ENCODE measurements at places on chromosomes 12 and 14.

DNA sequence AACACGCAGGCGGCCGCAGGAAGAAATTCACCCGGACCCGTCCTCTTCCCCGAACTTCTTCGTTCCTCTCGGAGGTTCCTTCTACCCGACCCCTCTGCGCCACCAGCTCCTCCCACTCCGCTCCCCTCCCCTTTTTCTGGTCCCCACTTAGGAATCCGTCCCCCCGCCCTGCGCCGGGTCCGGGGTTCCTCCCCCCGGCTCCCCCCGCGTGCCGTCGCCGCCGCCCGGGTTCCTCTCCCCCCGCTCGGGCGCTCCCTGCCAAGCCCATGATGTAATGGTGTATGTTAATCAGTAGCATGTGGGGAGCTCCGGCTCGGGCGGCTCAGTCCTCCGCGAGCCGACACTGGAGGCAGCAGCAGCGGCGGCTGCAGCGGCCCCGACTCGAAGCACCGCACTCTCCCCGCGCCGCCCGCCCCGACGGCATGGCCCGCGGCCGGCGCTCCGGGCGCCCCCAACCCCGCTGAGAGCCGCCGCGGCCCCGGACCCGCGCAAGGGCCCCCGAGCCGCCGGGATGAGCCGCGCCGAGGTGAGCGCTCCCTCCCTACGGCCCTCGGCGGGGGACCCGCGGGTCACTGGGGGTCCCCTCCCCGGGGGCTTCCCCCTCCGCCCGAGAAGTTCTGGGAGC lies 1.0 kb upstream of the SAMD4A start:
- DNase-seq, result no peak

DNA sequence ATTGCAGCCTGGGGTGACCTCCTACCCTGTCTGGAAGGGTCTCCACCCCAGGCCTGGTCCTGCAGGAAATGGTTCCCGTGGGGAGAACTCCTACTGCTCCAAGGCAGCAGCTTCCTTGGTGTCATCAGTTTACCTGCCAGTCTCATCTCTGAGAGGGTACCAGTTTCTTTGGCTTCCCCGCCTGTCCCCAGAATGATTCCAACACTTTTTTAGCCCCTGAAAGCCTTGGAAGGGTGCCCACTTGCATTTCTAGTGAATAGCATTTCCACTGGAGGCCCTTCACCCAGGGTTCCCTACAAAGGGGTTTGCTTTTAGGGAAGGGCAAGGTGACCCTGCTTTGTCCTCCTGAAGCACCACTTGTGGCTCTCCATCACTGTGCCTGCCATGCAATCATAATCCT lies 284.3 kb downstream of the ZFP36L1 start:
- DNase-seq, result no peak

- no peak for DNase-seq
Measured at GRCh38 chr12:40801082-40801481, 108.8 kb downstream of the CNTN1 start.

- DNase-seq, result no peak
Measured at GRCh38 chr12:67885375-67886169, 103.7 kb upstream of the IFNG-AS1 start.

DNA sequence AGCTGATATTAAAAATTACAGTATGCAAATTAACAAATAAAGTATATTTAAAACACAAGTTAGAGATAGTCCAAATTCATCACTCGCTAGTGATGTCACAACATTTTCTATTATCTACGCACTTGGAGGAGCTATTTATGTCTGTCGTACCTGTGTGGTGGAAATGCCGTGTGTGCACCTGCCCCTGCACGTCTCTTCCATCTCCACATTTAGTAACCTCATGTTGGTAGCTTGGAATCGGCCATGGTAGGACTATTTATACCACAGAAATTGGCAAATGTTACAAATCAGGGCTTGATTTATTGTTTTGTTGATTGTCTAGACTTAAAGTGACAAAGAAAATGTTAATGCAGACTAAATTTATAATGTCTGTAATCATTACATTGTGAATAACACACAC lies 62.6 kb upstream of the NTF3 start:
- no peak for DNase-seq

GRCh38 chr12:101935890-101936746 lies 58.7 kb downstream of the DRAM1 start:
- no peak for DNase-seq

GRCh38 chr12:107884769-107885694 lies 110.5 kb downstream of the ASCL4 start:
- DNase-seq, result no peak

- no peak for DNase-seq
Measured at GRCh38 chr12:95520816-95521215, 30.5 kb downstream of the USP44 start.

- no peak for DNase-seq
Measured at GRCh38 chr12:94289461-94290312, 141.3 kb downstream of the PLXNC1 start.

DNA sequence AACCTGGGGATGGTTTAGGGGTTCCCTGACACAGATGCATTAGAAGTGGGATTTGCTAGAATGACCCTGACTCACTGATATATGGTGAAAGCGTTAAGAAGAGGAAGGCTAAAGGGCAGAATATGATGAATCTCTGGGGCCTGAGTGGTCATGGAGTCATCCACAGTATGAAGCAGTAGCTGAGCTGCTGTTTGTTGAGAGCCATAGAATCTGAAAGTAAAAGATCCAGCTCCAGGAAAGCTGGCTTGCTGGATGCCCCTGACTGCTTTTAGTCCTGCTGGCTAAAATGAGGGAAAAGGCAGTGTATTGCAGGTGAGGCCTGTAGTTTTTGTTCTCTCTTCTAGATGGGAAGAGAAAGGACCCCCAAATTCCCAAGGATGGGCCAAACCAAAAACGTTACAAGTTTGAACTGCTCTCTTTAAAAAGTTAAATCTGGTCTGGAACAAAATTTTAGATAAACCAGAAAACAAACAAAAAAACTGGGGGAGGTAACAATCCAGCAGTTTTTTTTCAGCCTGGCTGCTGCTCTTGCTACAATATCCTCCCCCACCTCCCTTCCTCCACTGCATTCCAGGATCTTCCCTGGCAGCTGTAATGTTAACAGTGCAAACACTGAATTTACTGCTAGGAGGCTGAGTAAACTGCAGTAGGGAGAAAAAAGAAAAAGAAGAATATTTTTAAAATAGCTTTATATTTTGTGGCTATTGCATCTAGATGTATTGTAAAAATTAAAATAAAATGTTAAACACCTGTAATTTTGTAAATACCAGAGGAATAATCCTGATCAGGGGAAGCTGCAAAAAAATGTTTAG lies 16.5 kb downstream of the SEL1L start:
- DNase-seq, result no peak

DNA sequence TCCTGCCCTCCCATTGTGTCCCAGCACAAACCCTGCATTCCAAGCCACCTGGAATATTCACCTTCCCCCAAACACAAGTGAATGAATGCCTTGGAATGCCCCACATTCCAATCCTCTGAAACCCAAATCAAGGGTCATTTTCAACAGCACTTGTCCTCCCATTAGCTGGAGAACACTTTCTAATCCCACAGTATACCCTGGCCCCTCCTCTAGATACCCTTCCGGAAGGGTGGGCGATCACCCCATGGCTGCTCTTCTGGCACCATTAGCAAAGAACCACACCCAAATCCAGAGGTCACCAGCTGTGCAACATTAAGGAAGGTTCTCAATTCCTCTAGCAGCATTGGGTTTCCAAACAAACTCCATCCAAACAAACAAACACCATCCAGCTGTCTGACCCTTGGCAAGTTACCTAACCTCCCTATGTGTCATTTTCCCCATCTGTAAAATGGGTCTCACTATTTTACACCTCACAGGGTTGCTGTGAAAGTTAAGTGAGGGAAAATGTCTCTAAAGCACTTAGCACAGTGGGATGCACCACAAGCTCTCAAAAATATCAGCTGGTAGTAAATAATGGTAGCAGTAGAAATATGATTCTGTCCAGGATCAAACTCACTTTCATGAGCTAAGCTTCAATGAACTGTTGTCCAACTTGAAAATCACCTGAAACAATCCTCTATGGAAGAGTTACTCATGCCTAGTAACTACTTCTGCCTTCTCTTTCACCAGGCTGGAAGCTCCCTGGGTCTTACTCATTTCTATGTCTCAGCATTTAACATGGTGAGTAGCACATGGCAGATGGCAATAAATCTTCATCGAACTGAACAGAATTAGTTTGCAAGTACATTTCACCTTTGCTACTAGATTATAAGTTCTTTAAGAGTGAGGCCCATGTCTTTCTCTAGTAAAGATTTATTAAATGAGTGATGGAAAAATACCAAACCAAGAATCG lies 5.3 kb downstream of the NUAK1 start:
- DNase-seq, result no peak

DNA sequence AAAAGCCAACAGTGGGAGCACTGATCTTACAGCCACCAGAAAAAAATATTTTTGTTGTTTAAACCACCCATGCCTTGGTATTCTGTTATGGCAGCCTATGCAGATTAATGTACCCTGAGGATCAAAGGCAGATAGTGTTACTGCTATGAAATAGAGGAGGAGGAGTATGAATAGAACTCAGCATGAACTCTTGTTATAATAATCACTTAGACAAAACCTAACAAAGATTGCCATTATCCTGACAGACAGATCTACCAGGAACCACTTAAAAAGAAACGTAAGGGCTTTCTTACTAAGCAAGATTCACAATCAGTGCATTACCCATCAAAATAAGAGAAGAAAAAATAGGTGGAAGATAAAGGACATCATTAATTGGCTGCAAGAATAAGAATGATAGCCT lies 558.3 kb downstream of the GALC start:
- DNase-seq, result no peak

DNA sequence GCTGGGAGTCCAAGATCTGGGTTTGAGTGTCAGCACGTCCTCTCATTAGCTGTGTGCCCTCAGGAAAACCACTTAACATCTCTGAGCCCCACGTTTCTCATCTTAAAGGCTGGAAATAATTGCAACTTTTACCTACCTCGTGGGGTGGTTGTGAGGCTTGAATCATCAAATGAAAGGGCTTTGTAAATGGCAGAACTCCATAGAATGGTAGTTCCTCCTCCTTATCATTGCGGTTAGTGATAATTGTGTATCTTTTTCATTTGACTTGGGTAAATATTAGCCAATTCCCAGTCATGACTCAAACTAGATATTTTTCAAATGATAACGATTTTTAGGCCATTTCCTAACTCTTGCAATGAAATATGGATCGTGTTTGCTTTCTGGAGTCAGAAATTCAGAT lies 205.5 kb downstream of the CHST11 start:
- no peak for DNase-seq

- no peak for DNase-seq
Measured at GRCh38 chr12:28212182-28212581, 21.9 kb downstream of the CCDC91 start.

GRCh38 chr12:82329508-82329907 lies 28.7 kb downstream of the CCDC59 start:
- DNase-seq, result no peak

GRCh38 chr12:50568338-50569091 lies 63.7 kb downstream of the DIP2B start:
- no peak for DNase-seq

DNA sequence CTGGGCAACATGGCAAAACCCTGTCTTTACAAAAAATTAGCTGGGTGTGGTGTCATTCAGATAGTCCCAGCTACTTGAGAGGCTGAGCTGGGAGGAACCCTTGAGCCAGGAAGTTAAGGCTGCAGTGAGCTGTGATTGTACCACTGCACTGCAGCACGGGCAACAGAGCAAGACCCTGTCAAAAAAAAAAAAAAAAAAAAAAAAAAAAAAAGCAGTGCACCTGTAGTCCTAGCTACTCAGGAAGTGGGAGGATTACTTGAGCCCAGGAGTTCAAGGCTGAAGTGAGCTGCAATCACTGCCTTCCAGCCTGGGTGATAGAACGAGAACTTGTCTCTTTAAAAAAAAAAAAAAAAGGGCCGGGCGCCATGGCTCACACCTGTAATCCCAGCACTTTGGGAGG lies 5.6 kb downstream of the REM2 start:
- DNase-seq, result no peak

GRCh38 chr12:3523058-3523457 lies 32.1 kb downstream of the PRMT8 start:
- no peak for DNase-seq

DNA sequence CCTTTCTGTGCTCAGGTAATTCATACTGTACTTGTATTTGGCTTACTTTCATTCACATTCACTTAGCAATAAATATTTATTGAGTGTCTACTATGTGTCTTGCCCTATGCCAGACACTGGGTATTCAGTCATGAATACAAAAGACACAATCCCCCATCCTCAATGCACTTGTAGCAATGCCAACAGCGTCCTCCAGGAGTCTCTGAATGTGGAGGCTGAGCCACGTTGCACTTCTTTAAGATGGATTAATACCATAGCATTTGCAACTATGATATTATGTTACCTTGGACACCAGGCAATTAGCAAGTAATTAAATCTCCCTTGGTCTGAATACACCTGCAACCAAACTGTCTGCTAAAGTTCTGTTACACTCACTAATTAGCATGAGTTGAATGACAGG lies 58.8 kb downstream of the OTX2 start:
- DNase-seq, result no peak

- DNase-seq, result peak; percentile 57
Measured at GRCh38 chr12:124786061-124786964, 77.4 kb downstream of the SCARB1 start.

GRCh38 chr14:21215879-21216251 lies 53.4 kb downstream of the HNRNPC start:
- no peak for DNase-seq

GRCh38 chr12:68158432-68158831 lies 1.1 kb downstream of the IFNG start:
- DNase-seq, result no peak

- no peak for DNase-seq
Measured at GRCh38 chr12:41067941-41068645, 120.0 kb upstream of the PDZRN4 start.

DNA sequence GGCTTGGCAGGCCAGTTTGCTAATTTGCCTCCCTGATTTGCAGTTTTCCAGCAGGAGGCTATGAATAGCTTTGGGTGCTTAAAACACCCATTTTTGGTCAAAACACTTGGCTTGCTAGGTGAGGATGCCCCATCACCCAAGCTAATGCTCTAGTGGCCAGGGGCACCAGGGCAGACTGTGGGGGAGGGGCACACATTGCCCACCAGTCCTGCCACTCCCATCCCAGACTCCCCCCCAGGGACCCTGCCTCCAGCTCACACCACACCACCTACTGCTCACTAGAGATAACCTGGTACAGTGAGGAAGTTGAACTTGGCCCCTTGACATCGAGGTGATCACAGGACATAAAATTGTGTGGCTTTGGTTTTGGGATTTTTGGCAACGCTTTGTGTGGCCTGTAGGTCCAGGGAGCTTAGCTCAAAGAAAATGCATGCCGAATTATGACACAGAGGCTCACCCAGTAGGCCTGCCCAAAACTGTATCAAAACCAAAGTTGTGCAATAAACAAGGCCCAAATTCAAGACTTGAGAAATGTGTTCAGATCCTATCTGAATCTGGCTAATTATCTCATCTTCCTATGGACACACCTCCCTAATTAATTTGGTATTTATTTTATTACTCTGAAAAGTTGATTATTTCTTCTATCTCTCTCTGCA lies 4.3 kb downstream of the NUAK1 start:
- no peak for DNase-seq

- no peak for DNase-seq
Measured at GRCh38 chr12:8681129-8681884, 16.5 kb upstream of the RIMKLB start.
